ENCODE measurements at places on chromosomes 7 and 10.

DNA sequence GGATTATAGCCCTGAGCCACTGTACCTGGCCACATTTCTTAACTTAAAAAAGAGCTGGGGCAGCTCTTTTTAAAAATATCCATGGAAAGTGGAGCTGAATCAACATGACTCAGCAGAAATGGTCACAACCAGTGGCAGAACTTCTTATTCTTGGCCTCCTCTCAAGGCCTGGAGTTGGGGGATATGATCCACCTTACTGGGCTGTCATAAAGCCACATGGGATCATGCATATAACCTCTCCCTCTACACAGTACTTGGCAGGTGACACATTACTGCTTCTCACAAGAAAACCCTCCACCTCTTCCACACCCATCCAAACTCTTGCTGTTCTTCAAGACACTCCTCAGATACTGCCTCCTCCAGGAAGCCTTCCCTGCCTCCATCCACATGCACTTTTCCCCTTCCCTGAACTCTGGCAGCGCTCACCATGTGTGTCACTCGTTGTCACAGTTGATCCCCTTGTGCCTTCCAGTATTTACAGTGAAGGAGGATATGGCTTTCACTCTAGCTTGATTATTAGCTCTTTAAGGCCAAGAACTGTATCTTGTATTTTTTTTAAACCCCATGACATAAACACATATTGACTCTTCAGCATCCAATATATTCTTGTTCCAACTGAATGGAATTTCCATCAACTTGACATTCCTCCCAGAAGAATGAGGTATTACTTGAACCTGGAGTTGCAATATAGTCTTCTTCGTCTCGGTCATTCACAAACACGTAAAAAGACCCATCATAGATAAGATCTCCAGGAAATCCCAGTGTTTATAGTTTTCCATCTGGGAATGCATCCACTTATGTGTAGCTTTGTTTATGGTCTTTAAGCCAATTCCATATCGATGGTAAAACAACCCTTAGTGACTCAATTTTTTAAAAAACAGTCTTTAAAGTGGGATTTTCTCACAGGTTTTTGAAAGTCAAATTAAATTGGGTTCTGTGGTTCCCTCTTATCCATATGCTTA is 85.5 kb downstream of the TBXAS1 start:
- DNase-seq = no peak

- DNase-seq = no peak
Measured at GRCh38 chr10:21888959-21889358, 114.6 kb downstream of the DNAJC1 start.

GRCh38 chr7:16638282-16639280 is 7.0 kb downstream of the ANKMY2 start:
- no peak for DNase-seq

DNA sequence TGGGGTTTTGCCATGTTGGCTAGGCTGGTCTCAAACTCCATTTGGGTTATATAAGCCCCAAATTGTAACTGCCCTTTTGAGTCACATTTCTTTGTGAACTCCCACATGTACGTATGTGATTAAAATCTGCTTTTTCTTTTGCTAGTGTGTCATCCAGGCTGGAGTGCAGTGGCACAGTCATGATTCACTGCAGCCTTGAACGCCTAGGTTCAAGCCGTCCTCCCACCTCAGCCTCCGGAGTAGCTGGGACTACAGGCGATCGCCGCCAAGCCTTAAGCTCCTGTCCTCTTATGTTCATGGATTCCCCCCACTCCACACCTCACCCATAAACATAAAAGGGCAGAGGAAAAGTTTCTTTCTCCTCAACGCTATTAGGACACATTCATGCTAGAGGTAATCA is 4.4 kb upstream of the SMC3 start:
- DNase-seq = no peak

Data from stimulated activated CD8-positive, alpha-beta memory T cell treated with anti-CD3 and anti-CD28 coated beads, Interleukin-7, amount 100 ng/mL, for 24 hours (primary cell).